ENCODE measurements at places on chromosomes 1 and 21.

DNA sequence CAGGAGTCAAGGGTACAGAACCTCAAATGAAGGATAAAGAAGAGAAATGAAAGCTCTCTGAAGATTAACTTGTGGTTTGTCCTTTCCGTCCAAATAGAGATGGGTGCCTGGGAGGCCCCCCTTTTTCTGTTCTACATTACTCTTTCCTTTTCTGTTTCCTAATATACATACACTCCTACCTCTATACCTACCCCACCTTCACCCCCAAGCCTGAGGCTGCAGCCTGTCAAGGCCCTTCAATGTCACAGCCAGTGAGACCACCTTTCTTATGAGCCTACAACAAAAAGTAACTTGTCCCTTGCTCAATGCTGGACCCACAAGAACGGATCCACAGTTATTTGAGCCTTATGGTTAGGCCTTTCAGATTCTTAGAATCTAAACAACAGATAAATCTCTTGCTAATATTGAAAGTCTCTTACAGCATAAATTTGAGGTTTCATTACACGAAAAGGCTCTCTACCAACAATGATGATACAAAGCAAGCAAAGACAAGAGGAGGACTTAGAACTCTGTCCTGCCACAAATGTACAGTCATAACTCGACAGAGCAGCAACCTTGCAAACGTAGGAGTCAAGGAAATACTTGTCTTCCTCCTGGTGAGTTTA, 4.1 kb upstream of the TRAF3IP3 start:
- no peak for DNase-seq

DNA sequence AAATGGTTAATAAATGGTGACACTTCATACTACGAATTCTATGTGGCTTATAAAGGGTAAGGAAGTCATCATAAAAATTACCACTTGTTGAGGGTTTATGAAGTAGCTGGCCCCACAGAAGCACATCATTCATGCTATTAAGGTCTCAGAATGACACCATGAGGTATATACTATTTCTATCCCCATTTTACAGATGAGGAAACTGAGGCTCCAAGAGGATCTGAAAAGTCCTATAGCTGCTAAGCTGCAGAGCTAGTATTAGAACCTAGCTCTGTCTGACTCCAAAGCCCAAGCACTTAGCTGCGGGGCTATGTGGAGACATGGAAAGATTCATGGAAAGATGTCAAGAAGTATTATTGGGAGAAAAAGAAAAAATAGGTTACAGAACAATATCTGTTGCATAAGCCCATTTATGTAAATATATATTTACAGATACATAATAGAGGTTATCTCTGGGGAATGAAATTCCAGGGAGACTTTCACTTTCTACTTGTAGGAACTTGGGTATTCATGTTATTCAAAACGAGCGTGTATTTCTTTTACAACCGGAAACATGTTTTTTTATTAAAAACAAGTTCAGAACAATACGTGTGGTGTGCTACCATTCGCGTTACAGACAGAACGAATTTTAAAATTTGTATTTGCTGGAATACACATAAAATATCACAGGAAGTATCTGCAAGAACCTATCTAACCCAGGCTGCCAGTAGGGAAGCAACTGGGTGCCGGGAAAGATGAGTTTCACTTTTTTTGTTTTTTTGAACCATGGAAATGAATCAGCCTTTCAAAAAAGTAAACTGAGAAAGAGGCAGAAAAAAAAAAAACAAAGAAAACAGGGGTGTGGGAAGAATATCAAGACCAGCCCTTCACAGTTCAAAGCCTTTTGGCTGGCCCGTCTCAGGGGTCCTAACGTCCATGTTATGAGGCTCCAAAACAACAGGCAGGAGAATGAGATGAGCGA, 13.4 kb downstream of the SPOCD1 start:
- DNase-seq, result peak; percentile 18

- no peak for DNase-seq
Observed at GRCh38 chr1:90724361-90724760, 7.3 kb upstream of the BARHL2 start.

DNA sequence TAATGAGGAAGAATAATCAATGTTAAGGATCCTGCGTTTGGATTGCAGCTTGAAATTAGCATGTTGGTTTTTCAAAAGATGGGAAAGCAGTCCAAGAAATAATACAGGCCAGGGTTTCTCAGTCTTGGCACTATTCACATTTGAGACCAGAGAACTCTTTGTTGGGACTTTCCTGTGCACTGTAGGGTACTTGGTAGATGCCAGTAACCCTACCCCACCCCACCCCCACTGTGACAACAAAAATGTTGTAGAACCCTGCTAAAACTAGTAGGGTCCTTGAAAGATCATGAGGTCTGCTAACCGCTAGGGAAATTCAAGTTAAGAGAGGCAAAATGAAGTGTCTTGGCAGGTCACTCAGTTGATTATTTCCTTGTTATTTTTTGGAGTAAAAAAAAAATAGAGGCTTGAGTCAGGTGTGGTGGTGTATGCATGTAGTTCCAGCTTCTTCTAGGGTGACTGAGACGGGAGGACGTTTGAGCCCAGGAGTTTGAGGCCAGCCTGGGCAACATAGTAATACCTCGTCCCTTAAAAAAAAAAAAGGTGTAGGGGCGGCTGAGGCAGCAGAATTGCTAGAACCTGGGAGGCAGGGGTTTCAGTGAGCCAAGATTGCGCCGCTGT, 53.3 kb downstream of the SPEN start:
- no peak for DNase-seq

DNA sequence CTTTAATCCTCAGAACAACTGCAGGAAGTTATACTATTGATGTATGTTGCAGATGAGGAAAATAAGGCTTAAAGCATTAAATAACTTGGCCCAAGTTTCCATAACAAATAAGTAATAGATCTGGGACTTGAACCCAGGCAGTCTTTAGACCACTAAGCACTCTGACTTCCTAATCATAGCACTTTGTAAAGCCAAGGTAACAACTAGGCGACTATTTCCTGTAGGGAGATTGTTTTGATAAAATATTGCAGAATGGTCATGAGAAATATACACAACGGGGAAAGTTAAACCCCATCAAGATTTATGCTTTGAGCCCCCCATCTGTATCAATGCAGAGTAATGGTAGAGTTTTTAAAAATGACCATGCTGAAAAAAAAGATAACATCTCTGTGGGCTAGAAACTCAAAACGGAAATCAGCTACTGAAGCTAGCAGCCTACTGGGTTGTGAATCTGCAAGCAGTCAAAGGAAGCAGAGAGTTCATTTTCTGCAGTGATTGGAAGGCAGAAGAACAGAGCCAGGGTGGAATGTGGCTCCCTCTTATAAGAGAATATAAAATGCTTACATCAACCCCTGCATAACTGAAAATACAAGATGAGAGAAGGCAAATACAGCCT, 111.2 kb upstream of the OLIG2 start:
- DNase-seq, result no peak

- peak; percentile 49 for DNase-seq
Observed at GRCh38 chr1:68188060-68188538, 44.2 kb downstream of the WLS start.

DNA sequence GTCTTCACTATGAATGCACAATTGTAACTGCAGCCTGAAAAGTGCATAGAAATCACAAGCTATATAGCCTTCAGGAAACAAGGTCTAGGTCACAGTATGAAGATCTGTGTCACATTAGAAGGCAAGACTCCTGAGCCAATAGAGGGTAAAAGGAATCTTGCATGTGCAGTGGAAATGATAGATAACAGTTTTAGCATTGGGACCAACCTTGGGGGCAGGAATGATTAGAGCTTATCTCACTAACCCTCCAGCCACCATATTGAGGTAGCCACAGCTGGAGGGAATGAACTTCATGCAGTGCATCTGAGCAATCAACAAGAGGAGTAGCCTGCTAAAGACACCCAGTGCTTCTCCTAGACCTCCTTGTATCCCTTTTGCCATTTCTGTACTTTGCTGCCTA, 390.1 kb downstream of the LTN1 start:
- DNase-seq, result no peak

- DNase-seq, result peak; percentile 29
Observed at GRCh38 chr1:42456754-42457089, 379 bp downstream of the PPCS start.

DNA sequence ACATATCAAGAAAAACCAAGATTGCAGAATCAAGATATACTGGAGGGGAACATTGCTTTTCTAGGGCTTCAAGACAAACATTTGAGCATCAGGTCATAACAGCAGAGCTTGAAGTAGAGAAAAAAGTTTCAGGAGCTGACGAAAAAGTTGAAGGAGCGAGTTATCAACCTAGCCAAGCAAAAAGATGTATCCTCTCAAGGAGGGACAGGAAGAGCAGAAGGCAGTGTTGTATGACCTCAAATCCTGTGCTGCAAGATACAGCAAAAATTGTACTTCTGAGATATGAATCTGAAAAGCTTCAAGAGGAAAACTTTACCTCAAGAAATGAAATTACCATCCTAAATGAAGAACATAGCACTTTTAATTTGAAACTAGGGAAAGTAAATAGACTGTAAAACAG, 153.1 kb downstream of the AK5 start:
- no peak for DNase-seq

- no peak for DNase-seq
Observed at GRCh38 chr1:30756545-30757351, 826 bp downstream of the LAPTM5 start.

- DNase-seq, result no peak
Observed at GRCh38 chr1:218874313-218874712, 299.4 kb upstream of the LYPLAL1 start.

- no peak for DNase-seq
Observed at GRCh38 chr1:194084755-194085154, 898.3 kb upstream of the B3GALT2 start.

GRCh38 chr1:43636006-43636641, 13.8 kb upstream of the KDM4A start:
- DNase-seq, result no peak

- no peak for DNase-seq
Observed at GRCh38 chr1:3363756-3364155, 90.7 kb upstream of the ARHGEF16 start.

DNA sequence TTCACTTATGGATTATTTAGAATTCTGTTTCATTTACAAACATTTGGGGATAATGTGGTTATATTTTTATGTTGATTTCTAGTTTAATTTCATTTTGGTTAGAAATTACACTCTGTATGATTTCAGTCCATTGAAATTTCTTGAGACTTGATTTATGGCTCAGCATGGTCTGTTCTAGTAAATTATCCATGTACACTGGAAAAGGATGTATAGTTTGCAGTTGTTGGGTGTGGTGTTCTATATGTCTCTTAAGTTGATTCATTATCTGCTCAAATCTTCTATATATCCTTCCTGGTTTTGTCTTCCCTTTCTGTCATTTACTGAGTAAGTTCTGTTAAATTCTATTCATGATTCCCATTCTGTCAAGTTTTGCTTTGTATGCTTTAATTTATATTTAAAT, 52.3 kb downstream of the RAP1A start:
- no peak for DNase-seq

DNA sequence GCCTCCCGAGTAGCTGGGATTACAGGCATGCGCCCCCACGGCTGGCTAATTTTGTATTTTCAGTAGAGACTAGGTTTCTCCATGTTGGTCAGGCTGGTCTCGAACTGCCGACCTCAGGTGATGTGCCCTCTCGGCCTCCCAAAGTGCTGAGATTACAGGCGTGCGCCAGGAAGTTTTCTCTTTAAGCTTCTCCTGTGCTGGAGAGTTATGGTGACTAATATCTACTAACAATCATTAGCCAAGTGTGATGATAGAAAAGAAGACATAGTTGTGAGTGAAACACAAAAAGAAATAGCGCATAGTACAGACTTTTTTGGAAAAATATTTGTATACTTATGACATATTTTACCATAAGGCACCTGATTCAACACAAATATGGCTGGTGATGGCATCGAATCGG, 56.5 kb downstream of the SETD4 start:
- no peak for DNase-seq

- no peak for DNase-seq
Observed at GRCh38 chr1:153880024-153880423, 42.7 kb downstream of the GATAD2B start.

- DNase-seq, result no peak
Observed at GRCh38 chr1:43446881-43447835, 6.6 kb downstream of the HYI start.

GRCh38 chr1:87208931-87209330, 119.7 kb upstream of the LMO4 start:
- DNase-seq, result no peak

- DNase-seq, result no peak
Observed at GRCh38 chr21:27190601-27191000, 223.7 kb upstream of the ADAMTS5 start.

DNA sequence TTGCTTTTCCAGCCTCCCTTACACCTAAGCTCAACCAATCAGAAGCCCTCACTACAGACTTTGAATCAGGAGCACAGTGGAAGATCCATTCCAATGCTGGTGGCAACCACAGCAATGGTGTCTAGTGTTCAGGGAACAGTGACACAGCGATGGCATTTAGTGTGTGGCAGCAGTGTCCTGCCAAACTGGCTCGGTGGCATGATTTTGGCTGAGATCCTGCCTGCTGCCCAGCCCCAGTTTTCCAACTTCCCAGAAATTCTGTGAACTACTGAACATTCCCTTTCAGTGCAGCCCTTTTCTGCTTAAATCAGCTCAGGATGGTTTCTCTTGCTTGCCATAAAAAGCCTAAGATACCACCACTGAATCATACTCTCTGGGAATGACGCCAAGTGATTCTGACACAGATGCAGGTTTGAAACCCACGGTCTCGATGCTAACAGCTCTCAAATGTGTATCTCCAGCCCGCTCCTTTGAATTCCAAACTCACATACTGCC, 8.8 kb downstream of the ASAP3 start:
- no peak for DNase-seq

- DNase-seq, result no peak
Observed at GRCh38 chr1:199981584-199981983, 45.9 kb upstream of the NR5A2 start.

DNA sequence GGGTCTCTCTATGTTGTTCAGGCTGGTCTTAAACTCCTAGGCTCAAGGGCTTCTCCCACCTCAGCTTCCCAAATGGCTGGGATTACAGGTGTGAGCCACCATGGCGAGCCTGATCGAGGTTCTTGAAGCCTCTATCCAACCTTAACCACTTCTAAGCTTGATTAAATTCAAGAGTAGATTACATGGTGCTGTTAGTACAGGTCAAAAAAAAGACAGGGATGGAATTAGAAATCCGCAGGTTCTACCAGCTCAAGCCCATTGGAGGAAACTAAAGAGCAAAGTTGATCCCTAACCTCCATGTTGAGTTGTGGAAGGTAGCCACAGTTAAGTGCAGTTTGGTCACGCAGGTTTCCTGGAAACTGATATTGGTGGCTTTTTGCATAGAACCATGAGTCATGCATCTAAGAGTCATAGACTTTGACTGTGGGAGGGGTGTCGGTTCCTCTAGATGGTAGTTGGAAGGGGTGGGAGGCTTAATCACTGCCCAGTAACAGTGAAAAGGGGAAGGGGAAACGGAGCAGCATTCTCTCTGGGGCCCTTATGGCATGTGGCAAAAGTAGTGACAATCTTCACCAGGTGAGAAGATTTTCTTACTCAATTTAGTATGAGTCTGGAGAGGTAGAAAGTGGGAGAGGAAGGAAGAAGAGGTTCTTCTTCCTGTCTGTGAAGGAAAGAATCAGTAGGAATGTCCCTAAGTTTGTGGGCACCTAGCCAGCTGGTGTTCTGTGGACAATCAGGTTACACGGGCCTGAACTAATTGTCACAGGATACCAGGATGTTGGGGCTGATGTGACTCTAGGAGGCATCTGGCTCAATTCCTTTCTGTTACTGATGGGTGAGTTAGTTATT, 7.0 kb downstream of the CD53 start:
- no peak for DNase-seq

GRCh38 chr1:79188337-79188736, 181.8 kb upstream of the ADGRL4 start:
- peak; percentile 37 for DNase-seq

- no peak for DNase-seq
Observed at GRCh38 chr1:109091078-109091838, 694 bp downstream of the TMEM167B start.

GRCh38 chr1:155186067-155186793, 12.6 kb downstream of the TRIM46 start:
- no peak for DNase-seq
